ENCODE measurements at places on chromosomes 1 and 21. TPM values are rescaled to one million over a fixed set of nuclear protein-coding genes. Genes with fewer than 3 reads are reported as not detected.

- no peak for DNase-seq
Observed at GRCh38 chr1:47991187-47991586, 6.0 kb downstream of the TRABD2B start.

DNA sequence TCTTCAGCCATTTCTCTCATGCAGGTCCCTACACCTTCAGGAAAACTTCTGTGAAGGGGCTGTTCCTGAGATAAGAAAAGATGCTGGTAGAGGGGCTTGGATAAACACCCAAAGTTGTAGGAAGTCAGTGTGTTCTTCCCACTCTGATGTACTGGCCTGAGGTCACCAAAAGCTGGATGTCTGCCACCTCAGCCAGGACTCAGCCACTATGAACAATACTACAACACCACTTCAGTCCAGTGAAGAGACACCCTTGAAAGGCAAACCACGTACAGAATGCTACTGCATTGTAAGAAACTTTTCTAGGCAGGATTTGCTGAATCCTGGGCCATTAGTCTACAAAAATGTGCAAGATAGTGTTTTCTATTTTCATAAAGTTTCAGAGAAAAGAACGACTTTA is 2.4 kb downstream of the PTPN14 start:
- no peak for DNase-seq

DNA sequence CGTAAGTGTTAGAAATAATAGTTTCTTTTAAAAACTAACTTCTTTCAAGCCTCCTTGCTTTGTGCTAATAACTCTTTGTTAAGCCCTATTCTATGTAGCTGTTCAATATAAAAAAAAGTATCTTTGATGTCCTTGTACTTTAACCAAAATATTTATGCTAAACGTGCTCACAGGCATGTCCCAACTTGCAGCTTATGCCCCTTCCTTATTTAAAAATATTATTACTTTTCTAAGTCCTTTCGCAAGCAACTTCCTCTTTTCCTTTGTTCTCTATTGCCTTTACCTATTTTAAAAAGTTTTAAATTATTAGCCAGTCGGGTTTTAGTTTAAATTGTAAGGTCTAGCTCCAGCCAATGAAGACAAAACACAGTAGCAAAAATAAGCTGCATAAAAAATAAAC is 43.4 kb upstream of the NBPF3 start:
- DNase-seq, result no peak

DNA sequence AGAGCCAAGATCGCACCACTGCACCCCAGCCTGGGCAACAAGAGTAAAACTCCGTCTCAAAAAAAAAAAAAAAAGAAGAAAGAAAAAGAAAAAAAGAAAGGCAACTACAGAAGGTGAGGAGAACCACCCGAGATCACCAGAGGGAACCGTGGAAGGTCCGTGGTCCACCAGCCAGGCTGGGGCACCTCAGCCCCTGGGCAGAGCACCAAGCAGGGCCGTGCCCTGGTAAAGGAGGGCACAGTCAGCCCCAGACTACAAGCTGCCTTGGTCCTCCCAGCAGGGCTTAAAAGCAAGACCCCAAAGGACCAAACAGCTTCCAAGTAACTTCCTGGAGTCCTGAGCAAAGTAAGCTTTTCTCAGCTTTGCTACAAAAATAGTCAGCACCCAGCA is 8.8 kb upstream of the SAMD11 start:
- DNase-seq, result no peak

GRCh38 chr1:17393230-17393629 is 21.2 kb downstream of the PADI6 start:
- no peak for DNase-seq

- no peak for DNase-seq
Observed at GRCh38 chr1:177880339-177880891, 89.4 kb downstream of the SEC16B start.

- no peak for DNase-seq
Observed at GRCh38 chr1:56287721-56288120, 291.6 kb downstream of the PLPP3 start.

DNA sequence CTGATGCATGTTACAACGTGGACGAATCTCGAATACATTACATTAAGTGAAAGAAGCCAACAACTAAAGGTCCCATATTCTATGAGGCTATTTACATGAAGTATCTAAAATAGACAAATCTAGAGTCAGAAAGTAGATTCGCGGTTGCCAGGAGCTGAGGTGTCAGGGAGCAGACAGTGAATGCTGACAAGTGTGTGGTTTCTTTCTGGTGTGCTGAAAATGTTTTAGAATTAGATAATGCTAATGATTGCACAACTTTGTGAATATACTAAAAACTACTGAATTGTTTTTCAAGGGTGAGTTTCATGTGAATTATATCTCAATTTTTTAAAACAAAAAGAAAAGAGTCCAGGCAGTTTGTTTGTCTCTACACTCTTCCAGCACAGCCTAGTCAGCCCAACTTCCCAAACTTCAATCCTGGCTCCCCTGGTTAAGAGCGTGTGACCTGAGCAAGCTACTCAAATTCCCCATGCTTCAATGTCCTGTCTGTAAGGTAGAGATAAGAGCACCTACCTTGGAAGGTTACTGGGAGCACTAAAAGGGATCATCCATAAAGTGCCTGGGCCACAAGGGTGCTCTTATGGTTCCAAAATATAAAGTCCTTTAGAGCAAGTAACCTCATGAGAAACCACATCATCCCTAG is 20.9 kb downstream of the HLCS start:
- DNase-seq, result no peak

DNA sequence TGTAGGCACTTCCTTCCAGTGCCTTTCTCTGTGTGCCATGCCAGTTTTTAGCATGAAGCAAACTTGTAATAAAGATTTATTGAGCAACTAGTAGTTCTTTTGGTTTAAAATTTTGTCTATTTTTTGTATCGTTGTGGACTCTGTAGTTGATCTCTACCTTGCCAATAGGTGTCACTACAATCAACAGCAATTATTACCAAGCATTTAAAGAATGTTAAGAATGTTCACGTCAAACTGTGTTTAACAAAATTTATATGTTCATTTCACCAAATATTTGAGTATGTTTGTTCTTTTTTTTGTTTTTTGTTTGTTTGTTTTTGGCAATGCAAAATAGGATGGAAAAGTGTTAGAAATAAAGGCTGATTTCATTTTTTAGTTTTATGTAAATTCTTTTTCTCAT is 208.1 kb downstream of the PATJ start:
- no peak for DNase-seq

GRCh38 chr1:216924732-216925131 is 201.5 kb upstream of the ESRRG start:
- DNase-seq, result no peak

GRCh38 chr1:42943166-42943565 is 15.5 kb downstream of the SLC2A1 start:
- no peak for DNase-seq

DNA sequence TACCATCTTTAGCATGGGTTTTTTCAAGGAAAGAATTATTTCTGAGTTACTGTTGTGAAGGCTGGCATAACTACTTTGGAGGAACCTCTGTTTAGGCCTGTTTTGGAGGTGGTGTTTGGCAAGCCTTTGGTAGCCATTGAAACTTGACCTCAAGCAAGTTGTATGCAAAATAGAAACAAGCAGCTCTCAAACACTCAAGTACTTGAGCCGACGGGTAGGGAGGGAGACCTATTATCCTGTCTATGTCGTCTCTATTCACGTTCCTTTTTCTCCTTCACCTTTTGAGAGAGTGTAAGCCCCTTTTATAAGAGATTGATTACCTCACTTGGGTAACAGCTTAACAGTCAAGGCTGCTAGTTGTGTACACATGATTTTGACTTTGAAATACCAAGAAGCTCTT is 878.3 kb upstream of the CXADR start:
- no peak for DNase-seq

GRCh38 chr1:88509379-88509778 is 174.7 kb upstream of the PKN2 start:
- DNase-seq, result no peak

DNA sequence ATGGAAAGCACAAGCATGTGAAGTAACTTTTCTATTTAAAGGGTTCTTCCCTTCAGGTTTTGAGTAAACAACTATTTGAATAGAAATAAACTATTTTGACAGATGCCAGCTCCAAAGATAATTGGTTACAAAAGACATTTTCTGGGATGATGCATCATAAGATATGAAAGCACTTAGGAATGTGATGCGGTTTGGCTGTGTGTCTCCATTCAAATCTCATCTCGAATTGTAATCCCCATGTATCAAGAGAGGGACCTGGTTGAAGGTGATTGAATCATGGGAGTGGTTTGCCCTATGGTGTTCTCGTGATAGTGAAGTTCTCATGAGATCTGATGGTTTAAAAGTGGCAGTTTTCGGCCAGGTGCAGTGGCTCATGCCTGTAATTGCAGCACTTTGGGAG is 6.4 kb downstream of the DISP1 start:
- no peak for DNase-seq

The PYGO2 gene
- polyA plus RNA-seq, result 50.3 TPM

The XCL1 gene
- not detected for polyA plus RNA-seq

The CD48 gene
- 1.5 TPM for polyA plus RNA-seq

The TMCO4 gene
- polyA plus RNA-seq, result 24.2 TPM

The CR1 gene
- polyA plus RNA-seq, result 20.2 TPM

The DIRAS3 gene
- 1.3 TPM for polyA plus RNA-seq
